Activated CD4-positive, alpha-beta T cell treated with anti-CD3 and anti-CD28 coated beads, Interleukin-2, amount 50 U/mL, for 1 hour (primary cell): ENCODE measurements at places on chromosomes 1 and 21.

DNA sequence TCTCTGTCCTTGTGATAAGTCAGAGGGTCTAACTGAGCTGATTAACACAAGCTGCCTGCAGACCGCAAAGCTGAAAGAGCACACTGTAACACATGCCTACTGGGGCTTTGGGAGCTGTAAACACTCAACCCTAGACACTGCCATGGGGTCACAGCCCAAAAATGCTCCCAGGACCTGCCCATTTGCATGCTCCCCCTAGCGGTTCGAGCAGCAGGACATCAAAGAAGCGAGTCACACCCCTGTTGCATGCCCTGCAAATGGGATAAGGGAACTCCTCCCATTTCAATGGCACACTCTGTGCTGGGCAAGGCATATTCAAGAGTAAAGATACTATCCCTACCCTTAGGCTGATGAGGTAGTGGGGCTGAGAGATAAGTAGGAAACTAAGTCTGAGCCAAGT is 22.8 kb downstream of the LCE3E start:
- no peak for DNase-seq

DNA sequence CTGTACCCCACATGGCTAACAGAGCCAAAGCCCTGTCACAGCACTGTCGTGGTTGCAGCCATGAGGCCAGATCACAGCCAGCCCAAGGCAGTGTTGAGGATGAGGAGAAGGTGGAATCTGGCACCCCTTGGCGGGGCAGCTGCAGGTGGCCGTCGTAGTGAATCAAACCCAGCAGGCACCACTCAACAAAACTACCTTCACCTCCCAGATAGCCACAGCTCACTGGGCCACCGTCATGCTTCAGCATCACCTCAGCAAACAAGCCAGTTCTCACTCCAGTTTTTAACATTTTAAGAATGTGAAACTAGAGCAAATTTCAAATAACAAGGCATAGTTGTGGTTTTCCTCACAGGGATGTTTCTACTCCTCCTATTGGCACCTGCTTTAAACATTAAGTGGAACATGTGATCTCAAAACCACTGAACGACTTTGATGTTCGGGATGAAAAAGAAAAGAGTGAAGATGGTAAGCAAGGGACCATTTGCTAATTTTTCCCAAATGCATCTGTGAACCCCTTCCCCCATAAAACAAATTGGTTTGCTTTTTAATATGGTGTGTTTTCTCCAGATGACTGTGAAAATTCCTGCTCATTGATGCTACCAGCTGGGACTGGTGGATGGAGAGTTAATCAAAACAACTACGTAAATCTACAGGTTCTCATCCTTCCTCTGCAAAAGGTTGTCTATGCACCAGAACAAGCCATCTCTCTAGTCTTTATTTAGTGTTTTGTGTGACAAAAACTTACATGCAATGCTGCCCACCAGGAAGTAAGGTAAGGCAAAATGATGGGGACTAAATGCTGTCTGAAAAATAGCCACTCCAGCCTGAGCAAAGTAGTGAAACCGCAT is 45.5 kb downstream of the TOR1AIP2 start:
- no peak for DNase-seq

DNA sequence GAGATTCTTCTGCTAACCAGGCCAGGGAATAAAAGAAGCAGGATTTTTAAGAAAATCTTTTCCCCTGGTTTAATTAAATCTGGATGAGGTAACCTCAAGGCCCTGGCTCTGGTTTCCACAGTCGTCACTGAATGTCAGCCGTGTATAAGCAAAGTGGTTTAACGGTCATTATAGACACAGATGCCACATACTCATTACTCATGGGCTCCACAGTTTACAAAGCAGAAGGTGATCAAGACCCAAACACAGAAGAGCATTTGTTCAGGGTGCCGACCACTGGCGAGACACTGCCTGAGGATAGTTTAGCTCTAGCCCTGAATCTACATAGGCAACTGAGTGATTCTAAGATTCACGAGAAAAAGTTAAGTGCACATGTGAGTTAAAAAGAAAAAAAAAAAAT is 27.8 kb upstream of the RAP1GAP start:
- no peak for DNase-seq

- no peak for DNase-seq
These were observed 27.7 kb downstream of the CHAF1B start for GRCh38 chr21:36412916-36413315.

- no peak for DNase-seq
These were observed 12.8 kb upstream of the FOXO6 start for GRCh38 chr1:41348394-41348793.
